ENCODE measurements at places on chromosomes 1 and 21.

GRCh38 chr1:67983867-67984266, 66.6 kb downstream of the DIRAS3 start:
- DNase-seq, result no peak

- no peak for DNase-seq
Measured at GRCh38 chr1:158398818-158399514, at the start of gene OR10T2. Gene OR10T2, minus strand, starts transcription at chr1:158399466. Its CDS starts 0 bp downstream, at chr1:158399466.

GRCh38 chr1:25856856-25857255, 2.4 kb downstream of the AUNIP start:
- DNase-seq, result no peak

DNA sequence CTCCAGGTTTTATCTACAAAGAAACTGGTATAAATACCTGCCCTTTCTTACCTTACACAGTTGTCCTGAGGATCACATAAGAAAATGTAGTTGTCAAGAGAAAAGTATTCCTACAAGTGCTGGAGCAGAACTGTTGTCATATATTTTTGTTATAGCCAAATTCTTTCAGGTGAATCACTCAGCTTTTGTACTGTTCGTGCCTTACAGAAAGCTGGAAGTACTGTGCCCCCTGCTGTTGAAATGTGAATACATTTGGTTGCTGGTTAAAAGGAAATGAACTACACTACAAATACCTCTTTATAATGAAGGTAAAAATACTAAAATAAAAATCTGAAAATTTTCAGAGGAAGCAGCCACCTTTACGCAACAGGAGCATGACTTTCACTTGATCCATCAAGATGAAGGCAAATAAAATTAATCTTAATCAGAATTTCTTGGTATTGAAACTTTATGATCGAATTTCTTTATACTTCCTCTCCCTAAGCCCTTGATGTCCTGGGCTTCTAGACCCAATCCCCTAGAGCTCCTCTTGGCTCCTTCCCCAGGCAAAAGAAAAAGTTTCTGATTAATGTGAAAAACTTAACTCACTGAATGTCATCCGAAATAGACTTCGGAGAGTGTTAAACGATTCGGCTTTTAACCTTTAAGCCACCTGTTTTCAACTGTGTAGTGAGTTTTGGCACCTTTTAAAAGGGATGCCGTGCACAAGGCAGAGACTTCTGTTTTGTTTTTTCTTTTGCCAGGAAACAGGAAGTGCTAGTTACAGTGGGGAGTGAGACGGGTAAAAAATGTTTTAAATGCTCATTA, 12.5 kb downstream of the CHML start:
- DNase-seq, result peak; percentile 40

GRCh38 chr1:106061586-106062495, 994.6 kb upstream of the PRMT6 start:
- no peak for DNase-seq

DNA sequence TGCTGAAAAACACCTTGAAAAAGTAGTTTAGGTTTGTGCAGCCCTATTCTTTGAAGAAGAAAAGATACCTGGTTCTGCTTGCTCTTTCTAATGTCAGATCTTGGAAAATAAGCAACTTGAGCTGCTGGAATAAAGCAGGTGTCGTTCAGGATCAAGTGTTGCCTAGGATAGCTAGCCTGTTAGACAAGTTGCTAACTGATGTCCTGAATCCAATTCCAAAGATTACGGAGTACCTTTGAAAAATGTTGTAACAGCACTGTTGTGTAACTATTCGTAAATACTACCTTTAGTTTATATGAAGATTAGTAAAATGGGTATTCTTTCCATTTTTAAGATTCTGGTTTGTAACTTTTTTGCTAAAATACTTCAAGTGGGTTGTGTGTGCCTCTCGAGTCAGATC, 151.5 kb downstream of the CLEC20A start:
- DNase-seq, result no peak

- no peak for DNase-seq
Measured at GRCh38 chr1:203743091-203743571, 21.9 kb upstream of the LAX1 start.

DNA sequence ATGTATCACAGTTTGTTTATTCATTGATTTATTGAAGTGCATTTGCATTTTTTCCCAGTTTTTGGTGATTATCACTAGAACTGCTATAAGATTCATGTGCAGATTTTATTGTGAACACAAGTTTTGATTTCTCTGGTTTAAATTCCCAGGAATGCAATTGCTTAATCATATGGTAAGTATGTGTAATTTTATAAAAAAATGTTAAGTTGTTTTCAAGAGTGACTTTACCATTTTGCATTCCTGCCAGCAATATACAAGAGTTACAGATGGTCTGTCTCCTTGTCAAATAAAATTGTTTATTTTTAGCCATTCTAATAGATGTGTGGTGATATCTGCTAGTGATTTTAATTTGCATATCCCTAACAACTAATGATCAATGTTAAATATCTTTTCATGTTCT, 127.3 kb upstream of the APP start:
- DNase-seq, result no peak

- DNase-seq, result no peak
Measured at GRCh38 chr1:151852733-151853132, 779 bp downstream of the THEM5 start.

DNA sequence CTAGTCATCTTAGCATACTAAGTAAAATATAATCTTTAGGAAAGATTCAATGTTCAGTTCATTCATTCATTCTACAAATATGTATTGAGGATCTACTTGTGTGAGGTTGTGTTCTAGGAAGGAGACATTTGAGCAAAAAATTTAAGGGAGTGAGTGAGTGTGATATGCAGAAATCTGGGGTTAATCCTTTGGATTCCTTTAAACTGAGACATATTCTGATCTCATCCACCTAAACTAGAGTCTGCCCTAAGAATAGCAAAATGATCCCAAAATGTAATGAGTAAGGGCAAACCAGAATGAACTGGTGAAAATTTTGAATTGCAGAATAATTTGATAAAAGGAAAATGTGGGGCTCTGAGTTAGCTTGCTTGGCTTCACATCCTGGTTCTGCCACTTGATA, 8.6 kb downstream of the UBE2U start:
- DNase-seq, result no peak

- DNase-seq, result no peak
Measured at GRCh38 chr1:57133686-57134085, 167.9 kb upstream of the C8B start.

DNA sequence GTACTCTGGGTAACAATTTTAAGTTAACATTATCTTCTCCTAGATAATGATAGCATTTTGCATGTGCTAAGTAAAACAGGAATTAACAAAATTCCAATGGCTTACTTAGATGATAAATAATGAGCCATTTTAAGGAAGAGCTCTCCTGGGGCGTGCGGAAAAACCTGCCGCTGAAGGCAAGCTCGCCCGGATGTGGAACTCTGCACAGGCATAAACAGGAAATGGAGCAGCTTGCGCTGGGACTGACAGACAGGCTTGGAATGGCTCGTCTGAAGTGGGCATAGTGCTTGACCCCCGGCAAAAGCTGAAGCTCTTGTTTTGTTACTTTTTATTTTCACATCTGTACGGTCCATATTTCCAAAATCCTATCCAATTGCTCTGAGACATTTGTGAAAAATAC, 169.2 kb downstream of the ZNF281 start:
- DNase-seq, result no peak

DNA sequence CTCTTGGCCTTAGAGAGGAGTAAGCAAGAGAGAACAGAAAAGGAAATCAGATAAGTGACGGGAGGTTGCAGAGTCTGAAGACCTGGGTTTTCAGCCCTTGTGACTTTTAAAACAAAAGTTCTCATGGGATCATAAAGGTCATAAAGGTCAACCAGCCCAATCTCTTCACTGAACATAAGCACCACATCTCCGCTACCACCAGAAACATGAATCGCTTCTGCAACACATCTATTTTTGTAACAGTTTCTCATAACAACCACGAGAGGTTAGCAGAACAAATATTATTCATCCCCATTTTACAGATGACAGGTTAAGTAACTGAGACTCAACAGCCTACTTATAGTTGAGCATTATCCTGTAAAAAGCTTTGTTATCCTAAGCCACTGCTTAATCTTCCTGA, 5.9 kb downstream of the TRAPPC3 start:
- no peak for DNase-seq

GRCh38 chr1:84959294-84959693, 37.6 kb downstream of the MCOLN2 start:
- DNase-seq, result no peak

GRCh38 chr1:109804660-109805059, 40.9 kb upstream of the EPS8L3 start:
- DNase-seq, result no peak

DNA sequence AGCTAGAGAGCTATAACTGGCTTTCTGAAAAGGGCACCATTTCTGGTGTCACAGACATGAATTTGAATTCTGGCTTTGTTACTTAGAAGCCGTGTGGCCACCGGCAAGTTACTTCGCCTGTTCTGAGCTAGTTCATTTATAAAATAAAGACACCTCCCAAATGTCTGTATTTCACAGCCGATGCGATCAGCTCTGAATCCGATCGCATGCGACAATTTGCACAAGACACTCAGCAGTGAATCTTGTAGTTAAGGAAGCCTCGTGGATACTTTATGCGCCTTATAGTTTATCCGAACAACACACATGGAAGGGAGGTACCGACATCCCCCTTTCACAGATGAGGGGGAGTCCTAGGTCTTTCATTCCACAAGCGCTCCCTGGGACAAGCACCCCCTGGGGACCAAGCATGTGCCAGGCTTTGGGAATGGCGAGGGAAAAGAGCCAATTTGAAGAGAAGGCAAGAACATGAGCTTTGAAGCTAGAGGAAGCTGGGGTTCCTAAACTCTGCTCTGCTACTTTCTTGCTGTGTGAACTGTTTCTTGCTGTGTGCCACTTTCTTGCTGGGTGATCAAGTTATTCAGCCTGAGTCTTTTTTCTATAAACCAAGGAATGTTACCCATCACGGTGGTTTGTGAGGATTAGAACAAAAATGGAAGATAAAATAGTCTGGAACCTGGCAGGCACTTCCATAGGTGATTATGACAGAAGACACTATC, 3.9 kb downstream of the ID3 start:
- DNase-seq, result no peak

DNA sequence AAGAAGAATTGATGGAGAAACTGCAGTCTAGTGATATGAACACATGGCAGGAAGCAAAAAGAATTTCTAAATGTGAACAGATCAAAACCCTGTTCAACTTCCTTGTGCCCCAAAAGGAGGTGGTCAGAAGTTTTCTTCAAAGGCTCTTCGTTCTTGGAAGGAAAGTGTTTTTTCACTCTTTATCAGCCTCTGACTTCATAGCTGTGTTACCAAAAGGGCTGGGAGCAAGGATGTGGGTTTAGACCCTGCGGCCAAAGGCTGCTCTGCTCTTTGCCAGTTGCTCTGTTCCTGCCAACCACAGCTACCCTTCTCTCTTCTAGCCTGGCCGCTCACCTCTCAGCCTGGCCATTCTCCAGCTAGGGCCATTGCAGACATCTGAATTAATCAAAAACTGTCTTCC, 53.8 kb downstream of the PTGER3 start:
- DNase-seq, result no peak

GRCh38 chr1:244104309-244105060, 53.4 kb downstream of the ZBTB18 start:
- no peak for DNase-seq

- peak; percentile 11 for DNase-seq
Measured at GRCh38 chr1:161258439-161259344, at the start of gene PCP4L1. Gene PCP4L1, plus strand, starts transcription at chr1:161258745. Its CDS starts 230 bp downstream, at chr1:161258975.

- DNase-seq, result no peak
Measured at GRCh38 chr1:212515329-212515760, 82.6 kb downstream of the NENF start.

GRCh38 chr1:182121787-182122186, 60.3 kb upstream of the ZNF648 start:
- no peak for DNase-seq

- DNase-seq, result no peak
Measured at GRCh38 chr21:45029948-45030681, 44.3 kb upstream of the ADARB1 start.

DNA sequence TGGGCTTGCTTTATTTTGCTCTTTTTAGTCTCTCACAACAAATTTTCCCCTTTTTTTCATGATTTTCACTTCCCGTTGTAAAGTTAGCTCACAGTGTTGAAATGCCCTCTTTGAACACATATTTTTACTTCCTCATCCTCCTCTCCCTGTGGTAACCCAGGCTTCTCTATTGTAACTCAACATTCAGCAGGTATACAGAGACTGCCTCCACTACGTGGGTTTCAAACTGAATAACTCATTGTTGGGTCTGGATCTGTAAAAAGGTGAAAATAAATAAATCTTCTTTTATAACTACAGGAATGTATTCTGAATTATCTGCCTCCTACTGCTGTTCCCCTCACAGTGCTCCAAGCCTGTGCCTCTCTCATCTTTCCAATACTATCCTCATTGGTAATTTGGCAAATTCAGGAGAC, 166.4 kb downstream of the RUNX1 start:
- DNase-seq, result no peak

GRCh38 chr1:67833602-67833940, 304 bp upstream of the GNG12 start:
- no peak for DNase-seq

GRCh38 chr1:86271046-86271445, 114.5 kb upstream of the COL24A1 start:
- DNase-seq, result no peak

- no peak for DNase-seq
Measured at GRCh38 chr1:207362962-207363860, 41.7 kb downstream of the CD55 start.

DNA sequence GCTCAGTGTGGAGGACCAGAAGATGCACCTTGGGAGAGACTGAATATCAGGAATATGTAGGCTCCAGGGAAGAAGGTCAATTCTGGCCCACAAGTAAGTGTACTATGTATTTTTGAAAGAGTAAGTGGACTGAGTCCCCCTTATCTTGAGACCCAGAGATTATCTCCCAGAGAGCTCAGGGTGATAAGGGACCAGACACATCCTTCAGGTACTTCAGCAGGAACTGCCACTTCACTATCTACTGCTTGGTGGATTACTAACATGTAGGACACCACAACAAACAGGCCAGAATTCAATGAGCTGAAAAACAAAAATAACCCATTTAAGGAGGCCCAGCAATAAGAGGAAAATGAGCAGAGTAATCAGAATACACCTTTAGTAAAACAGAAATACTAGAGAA, 119.2 kb downstream of the ZNF644 start:
- DNase-seq, result no peak

DNA sequence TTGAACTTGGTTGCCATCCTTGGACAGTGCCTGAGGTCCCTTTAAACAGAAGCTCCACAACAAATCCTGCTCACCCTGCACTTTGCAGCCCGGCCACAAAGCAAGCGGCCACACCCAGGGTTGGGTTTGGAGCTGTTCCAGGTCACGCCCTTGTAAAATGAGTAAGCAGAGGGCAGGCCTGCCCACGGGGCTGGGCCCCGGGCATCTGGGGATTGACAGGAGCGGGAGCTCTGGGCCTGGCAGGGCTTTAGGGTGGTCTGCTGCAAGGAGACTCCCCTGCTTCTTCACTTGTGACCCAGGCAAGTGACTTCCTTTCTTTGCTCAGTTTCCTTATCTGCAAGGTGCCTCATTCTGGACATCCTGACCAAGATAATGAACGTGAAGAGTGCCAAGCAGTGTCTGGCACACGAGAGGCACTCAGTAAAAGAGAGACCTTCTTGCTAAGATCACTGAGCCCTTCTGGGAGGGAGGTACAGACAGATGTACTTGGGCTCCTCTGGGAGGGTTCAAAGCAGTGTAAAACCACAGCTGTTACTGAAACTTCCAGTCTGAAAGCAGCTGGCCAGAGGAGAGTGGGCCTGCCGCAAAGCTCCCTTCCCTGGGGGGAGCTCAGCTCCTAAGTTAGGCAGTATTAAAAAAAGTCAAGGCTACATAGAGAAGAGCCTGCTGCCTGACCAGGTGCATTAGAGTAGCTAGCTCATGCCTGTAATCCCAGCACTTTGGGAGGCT, 2.6 kb downstream of the E2F2 start:
- peak; percentile 69 for DNase-seq

GRCh38 chr1:53026254-53026653, 35.8 kb upstream of the PODN start:
- DNase-seq, result no peak
